ENCODE measurements at places on chromosomes 5 and 9.

GRCh38 chr5:36521838-36522745 lies 84.3 kb upstream of the SLC1A3 start:
- DNase-seq, result no peak

GRCh38 chr5:178177569-178177968 lies 9.6 kb downstream of the GMCL2 start:
- no peak for DNase-seq

- DNase-seq, result no peak
Observed at GRCh38 chr5:1541702-1542400, 18.1 kb upstream of the LPCAT1 start.

DNA sequence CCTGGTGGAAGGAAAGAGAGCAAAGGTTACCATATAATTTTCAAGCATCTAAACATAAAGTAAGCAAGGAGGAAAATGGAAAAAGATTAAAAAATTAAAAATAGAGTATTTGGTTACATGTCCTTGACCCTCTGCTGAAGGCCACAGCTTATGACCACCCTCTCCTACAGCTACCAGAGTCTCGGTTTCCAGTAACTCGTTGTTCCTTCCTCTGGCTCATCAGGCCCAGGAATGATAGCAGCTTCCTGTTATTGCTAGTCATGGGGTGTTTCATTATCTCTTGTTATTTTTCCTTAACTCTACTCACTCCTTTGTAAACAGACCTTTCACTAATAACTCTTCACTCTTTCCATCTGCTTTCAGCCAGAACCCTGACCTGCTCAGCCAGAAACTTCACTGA lies 102.2 kb downstream of the YTHDC2 start:
- DNase-seq, result no peak

- DNase-seq, result no peak
Observed at GRCh38 chr5:142777850-142778249, 7.7 kb downstream of the ARHGAP26 start.

DNA sequence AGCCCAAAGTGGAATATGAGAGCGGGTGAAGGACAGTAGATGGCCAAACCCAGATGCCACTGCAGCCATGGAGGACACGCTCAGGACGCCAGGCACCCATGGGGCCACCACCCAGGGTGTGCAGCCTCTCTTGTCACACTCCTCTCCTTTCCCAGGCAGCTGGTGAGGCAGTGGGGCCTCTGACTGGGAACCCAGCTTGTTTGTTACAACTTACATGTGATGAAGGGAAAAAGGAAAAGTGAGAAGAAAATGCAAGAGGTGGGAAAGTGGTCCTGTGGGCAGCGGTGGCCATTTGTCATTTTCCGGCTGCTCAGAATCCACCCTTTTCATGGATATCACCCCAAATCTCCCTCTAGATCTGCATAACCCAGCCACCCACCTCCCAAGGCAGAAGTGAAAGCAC lies 62.7 kb upstream of the UNC5A start:
- no peak for DNase-seq

DNA sequence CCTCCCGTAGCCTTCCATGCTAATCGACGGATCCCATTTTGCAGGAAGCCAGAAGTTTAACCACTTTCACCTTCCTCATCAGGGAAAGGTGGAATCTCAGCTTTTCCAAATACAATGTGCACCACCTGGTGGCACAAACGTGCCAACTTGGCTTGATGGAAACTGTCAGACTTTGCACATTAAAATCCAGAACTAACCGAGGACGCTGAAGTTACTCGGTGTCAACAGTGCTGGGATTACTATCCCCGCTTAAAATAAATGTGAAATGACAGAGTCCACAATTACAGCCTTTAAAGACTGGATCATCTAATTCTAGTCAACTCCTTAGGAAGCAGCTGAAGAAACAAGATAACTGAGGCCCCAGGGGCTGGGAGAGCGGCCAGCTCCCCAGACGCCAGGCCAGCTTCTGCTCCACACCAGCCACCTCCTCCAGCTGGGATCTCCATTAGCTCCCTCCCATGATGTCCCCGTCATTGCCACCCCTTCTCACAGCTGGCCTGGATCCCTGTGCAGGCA lies 50.1 kb upstream of the RETREG1 start:
- DNase-seq, result no peak

DNA sequence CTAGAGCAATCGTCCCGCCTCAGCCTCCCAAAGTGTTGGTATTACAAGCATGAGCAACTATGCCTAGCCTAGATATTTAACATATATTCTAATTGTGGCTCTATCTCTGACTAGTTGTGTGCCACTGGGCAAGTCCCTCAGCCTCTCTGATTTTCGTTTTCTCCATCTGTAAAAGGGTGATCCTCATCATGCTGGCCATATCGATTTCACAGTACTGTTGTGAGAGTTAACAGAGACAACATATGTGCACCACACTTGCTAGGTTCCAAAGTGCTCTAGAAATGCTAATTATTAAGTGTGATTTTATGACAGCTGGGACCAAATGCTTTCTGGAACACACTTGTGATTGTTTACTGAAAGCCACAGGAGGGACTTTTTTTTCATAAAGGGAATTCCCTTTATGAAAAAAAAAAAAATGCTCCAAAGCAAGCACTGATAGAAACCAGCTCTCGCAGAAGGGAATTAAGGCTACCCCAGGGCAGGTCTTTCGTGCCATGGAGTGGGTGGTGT lies 78.5 kb upstream of the EPB41L4B start:
- DNase-seq, result no peak
